ENCODE measurements at places on chromosomes 1 and 21.
A peak's percentile ranks its signal among the peaks of the same experiment; 100 is the strongest.

GRCh38 chr1:221558396-221558795 is 183.5 kb downstream of the DUSP10 start:
- DNase-seq, result no peak

GRCh38 chr1:114428083-114428754 is 82.8 kb downstream of the TRIM33 start:
- peak; percentile 20 for DNase-seq

GRCh38 chr1:76086597-76086996 is 12.1 kb downstream of the ST6GALNAC3 start:
- DNase-seq, result no peak

GRCh38 chr21:14358775-14359174 is 24.2 kb downstream of the HSPA13 start:
- DNase-seq, result no peak

GRCh38 chr1:108610073-108610472 is 50.2 kb downstream of the EEIG2 start:
- DNase-seq, result no peak

DNA sequence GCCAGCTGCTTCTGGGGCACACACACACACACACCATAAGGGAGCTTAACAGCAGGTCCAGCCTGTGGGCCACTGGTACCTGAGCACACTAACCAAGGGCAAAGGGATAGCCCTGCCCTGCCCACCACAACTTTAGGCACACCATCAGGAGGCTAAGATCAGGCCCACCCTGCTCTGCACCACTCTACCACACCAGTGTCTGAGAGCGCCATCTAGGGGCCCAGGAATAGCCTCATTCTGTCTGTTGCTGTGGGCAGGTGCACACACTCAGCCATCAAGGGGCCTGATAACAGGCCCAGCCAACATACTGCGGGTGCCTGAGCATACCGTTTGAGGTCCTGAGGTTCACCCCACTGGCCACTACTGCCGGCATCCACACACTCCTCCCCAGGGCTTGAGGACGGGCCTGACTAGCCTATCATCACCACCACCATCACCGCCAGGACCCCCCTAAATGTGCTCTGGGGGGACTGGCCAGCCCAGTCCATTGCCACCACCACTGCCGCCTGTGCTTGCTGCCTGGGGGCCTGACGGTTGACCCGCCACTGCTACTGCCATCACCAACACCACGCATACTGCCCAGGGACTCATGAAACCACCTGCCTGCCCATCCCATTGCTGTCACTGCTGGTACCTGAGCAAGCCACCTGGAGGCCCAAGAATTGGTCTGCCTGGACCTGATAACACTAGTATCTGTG is 31.3 kb downstream of the NSL1 start:
- DNase-seq, result no peak

GRCh38 chr1:214102907-214103306 is 115.1 kb downstream of the PROX1 start:
- peak; percentile 16 for DNase-seq

DNA sequence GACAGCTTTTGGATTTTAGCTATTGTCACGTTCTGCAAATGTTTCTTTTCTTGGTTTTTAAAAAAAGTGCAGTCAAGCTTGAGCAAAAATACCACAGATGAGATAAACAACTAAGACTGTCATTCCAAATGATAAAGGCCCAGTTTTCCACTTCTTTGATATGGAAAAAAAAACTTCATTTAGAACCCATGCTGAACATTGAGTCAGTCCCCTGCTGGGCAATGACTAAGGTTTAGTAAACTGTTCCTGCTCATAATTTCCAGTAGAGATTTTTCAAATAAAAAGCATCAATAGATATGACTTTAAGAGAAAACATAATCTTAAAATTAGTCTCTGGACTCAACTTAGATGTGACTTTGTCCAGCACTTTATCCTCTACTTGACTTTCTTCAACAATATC is 167.9 kb upstream of the C8B start:
- peak; percentile 15 for DNase-seq

GRCh38 chr1:105343317-105343716 is 1593.6 kb downstream of the AMY1C start:
- DNase-seq, result no peak

DNA sequence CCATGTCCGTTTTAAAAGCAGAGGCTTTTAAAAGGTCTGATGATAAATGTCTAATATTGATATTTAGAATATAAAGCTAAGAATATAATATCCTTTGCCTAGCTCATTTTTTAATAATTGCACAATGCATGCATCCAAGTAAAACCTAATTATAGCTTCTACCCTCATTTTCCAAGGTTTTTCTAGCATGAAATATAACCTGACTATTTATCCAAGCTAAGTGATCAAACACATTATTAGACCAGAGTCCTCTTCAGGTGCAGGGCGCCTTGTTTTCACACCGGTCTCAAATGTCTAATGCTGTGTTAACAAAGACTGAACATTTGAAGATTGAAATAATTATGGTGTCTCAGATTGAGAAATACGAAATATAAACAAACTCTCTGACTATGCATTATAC is 648.9 kb upstream of the CXADR start:
- no peak for DNase-seq

DNA sequence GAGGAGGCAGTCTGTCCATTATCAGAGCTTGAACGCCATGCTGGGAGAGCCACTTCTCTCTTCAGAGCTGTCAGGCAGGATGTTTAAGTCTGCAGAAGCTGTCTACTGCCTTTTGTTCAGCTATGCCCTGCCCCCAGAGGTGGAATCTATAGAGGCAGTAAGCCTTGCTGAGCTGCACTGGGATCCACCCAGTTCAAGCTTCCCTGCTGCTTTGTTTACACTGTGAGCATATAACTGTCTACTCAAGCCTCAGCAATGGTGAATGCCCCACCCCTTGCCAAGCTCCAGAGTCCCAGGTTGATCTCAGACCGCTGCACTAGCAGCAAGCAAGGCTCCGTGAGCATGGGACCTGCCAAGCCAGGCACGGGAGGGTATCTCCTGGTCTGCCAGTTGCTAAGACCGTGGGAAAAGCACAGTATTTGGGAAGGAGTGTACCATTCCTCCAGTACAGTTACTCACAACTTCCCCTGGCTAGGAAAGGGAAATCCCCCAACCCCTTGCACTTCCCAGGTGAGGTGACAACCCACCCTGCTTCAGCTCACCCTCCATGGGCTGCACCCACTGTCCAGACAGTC is 32.5 kb downstream of the RGS13 start:
- no peak for DNase-seq

DNA sequence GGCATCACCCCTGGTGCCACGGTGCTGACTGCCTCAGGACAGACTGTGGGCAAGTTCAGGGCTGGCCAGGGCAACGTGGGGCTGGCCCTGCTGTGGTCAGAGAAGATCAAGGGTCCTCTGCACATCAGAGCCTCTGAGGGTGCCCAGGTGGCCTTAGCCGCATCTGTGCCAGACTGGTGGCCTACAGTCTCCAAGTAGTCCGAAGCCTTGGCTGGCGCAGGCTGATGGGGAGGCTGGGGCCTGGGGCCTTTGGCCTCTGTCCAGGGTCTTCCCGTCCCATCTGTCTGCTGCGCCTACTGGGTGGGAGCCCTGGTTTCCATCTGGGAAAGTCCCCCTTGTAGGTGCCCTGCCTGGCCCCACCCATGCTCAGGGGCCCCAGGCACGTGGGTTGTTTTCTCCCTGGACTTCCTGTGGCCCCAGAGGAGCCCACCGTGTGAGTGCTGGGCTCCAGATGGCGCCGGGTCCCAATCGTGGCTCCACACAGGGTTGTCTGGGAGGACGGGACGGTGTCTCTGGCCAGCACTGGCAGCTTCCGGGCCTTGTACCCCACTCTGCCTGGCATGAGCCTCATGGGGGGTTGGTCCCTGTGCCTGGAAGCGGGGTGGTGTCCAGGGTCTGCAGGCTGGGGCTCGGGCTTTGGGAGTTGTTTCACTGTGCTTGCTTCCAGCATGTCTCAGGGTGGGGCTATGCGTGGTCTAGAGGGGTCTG is 9.9 kb downstream of the IBA57 start:
- DNase-seq, result no peak
